ENCODE measurements at places on chromosomes 6 and 20.
A peak's percentile ranks its signal among the peaks of the same experiment; 100 is the strongest.

DNA sequence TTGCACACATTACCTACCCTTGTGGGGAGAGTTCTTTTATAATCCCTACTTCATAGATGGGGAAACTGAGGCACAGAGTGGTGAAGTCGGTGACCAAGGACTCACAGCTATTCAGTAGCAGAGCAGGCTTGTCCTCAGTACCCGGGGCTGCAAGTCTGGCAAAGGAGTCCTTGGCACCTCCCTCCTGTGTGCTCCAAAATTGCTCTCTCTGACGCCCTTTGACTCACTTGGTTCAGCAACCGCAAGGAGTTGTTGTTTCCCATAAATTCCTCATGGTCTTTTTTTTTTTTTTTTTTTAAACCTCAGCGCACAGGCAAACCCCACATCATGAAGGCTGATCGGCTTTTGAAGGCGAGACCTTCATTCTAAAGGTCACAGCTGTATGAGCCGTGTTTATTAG, 143.2 kb downstream of the CEBPB start:
- DNase-seq: peak; percentile 94

DNA sequence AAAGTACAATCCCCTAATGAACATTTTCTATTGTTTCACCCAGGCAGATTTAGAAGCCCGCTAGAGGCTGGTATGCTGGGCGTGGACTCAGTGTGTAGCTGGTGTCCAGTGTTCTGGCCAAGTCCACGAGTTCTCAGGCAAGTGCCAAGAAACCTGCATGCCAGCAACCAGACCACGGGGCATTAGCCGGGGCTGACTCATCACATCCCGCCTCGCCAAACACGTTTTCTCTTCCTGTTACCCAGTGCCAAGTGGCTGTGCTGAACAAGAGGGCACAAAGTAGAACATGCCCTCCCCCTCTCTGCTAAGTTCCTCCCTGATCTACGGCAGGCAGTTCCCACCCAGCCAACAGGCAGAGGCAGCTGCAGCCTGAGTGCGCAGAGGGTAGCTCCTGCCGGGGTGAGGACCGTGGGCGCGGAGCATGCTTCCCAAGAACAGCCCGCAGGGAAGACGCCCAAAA, 29.6 kb downstream of the RAMACL start:
- peak; percentile 91 for DNase-seq

DNA sequence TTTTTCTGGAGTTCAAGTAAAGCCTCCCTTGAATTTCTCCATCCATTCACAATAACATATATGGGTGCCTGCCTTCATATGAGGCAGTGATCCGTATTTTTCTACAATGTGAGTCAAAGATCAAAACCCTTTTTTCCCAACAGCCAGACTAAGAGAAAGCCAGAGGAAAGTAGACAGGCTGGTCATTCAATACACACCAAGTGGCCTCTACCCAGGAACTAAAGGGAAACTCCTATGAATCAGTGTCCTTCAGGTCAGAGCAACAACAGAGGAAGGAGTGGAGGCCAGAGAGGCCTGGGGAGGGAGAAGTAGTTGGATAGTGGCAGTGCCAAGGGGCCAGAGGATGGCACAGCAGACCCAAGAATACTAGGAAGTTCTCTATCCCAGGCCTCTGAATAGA, 23.8 kb downstream of the SIM1 start:
- no peak for DNase-seq

GRCh38 chr6:149913085-149913484, 9.8 kb downstream of the RAET1G start:
- no peak for DNase-seq

All from fibroblast of mammary gland (primary cell).